Panc1 (cell line): ENCODE measurements at places on chromosomes 1 and 21.

- no peak for DNase-seq
These were observed 110.5 kb upstream of the COA6 start for GRCh38 chr1:234262754-234263105.

DNA sequence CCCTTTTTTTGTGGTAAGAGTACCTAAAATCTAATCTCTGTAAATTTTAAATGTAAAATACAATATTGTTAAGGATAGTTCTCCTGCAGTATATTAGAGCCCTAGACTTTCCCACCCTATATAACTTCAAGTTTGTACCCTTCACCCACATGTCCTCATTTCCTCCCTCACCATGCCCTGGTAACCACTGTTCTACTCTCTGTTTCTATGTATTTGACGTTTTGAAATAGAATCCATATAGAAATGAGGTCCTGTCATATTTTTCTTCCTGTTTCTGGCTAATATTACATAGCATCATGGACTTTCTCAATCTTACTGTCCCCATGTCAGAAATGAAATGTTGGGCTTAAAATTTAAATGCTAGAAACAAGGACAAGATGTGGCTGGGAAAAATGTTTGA is 24.8 kb downstream of the GBP7 start:
- no peak for DNase-seq

GRCh38 chr1:201119206-201120197 is 7.3 kb upstream of the CACNA1S start:
- DNase-seq = no peak

- no peak for DNase-seq
These were observed 97.8 kb upstream of the HNRNPU start for GRCh38 chr1:244962130-244962529.

DNA sequence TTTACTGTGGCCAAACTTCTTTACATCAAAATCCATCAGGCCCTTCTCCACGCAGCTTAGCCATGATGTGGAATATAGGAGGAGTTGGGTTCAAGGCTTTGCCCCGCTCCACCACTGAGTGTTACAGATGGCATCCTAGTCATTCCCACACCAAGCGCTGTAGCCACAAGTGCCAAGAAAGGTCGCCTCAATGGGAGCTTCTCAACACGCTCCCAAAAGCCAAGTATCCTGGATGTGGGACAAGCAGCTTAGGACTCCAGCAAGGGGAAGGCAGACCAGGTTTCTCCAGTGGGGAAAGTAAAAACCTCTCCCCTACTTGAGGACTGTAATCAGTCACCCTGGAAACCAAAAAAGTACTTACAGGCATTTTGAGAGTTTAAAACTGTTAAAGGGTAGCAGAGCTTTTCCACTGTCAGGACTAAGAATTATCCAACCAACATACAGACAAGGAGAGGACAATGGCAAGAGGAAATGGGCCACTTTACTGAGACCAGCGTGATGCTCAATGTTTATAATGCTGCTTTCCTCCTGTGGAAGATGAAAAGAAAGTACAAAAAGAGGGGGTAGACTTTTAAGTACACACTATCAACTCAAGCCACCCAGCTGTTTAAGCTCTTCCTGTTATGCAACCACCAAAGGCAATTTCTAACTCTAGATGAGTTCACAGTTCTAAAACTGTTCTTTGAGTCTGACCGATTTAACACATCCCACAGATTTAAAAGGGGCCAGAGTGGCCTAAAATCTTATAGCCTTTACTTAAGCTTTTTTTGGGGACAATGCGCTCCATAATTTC is 120.7 kb upstream of the KRTAP19-8 start:
- no peak for DNase-seq

DNA sequence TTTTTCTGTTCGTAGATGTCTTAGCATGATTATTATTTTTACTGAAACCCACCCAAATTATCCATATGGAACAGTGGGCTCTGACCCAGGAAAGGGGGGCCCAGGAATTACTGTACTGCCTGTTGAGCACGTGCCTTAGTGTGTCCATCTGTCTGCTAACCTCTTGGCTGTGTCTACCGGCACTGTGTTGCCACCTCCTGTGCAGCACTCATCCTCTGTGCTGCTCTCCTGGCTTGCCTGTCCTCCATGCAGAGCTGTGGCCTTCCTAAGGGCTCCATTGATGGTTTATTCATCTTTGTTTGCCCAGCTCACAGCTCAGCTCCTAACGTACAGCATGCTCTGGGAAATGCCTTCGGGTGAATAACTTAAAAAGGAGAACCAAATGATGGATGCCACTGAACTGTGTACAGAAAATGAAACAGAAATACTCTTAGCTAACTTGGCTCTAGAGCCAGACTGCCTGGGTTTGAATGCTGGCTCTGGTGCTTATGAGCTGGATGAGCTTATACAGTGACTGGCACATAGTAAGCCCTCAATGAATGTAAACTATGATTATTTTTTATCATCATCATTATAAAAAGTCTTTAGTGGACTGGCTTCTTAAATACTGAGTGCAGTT is 11.4 kb upstream of the RPTN start:
- DNase-seq = no peak

- no peak for DNase-seq
These were observed 17.5 kb downstream of the LRRIQ3 start for GRCh38 chr1:74180490-74180889.

DNA sequence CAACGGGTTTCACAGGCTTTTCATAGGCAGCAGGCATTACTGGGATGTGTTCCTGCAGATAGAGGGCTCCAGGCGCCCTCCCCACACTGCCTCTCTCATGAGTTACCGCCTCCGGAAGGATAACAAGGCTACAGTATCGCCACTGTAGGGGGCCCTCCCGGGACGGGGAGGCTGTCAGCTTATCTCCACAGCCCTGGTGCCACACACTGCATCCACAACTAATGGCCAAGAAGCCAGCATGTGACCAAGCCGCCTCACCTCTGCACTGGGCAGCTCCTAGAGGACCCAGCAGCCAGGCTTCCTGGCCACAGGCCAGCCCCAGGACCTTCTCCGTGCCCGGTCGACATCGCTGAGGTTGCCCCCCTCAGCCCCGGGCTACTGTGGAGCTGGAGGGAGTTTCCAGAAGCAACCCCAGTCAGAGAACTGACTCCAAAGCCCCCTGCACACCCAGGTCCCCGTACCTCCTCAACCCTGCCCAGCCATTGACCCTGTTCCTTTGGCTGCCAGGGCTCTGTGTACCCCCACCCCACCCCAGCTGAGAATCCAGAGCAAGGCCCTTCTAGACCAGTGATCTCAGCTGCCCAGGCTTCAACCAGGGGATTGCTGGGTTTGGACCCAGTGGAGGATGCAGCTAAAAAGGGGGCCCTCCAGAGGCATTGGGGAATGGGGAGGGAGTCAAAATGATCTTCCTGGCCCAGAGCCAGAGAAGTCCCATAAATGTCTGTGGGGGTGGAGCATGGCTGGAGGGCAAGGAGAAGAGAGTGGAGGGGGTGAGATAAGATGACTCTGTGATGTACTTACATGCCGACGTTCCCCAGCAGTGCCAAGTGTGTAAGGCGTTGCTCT is 45.0 kb downstream of the NEK2 start:
- no peak for DNase-seq

DNA sequence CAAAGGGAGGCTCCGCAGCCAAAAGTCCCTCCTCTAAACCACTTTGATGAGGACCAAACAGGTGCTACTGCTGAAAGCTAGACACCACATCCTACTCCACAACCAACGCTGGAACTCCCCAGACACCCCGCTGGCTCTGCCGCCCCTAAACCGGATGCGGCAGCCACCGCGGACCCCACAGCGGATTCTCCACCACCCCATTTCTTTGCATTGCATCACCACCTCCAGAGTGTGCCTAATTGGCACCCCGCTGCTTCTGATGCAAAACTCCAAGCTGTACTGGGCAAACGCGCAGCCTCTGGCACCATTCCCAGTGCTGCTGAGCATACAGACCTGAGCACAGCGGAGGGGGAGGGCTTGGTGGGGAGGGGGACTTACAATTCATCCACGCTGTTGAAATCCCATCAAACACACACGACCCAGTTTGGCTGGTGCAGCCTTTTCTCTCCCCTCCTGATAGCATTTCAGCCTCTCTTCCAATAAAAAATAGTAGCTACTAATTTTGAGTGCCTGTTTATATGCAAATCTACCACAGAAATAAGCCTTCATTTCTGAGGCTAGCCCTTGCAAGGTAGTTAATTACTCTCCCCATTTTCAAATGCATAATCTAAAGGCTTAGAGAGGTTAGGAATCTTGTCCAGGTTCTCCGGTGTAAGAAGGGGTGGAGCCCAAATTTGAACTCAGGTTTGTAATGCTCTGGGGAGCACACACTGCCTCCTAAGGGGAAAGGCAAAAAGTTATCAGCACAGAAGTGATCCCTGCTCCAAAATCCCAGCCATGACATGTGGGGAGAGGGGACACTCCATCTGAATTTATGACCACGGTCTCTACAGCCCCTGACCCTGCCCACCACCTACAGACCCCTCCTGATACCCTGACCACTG is 12.2 kb upstream of the RGS16 start:
- no peak for DNase-seq

- DNase-seq = no peak
These were observed 2.2 kb upstream of the HENMT1 start for GRCh38 chr1:108663074-108663473.

DNA sequence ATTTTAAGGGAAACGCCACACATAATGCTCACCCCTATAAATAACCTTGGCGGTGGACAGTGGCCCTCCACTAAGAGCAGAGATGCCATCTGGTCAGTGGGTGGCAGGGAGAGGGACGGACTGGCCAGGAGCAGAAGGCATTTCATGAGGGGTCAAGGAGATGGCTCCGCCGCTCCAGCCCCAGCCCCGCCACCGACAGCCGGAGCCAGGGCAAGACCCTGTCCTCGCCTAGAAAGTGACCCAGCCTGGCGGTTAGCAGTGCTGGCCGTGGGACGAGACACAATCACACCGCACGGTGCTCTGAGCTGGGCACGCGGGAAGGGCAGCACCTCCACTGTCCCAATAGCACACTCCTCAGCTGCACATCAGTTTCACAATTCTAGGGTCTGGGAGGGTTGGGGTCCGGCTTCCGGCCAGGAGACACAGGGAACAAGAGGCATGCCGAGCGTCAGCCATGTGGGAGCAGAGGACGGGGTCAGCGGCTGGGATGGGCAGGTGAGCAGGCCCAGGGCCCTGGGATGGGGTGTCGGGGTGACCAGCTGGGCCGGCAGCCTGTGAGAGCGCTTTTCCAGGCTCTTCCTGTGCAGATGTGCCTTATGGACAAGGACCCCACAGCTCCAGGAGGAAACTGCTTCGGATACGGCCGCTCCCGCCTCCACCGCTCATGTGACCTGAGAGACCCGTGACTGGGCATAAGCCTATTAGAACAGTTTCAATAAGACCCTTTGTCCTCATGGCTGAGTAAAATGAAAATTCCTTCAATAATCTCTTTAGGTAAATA is 5.7 kb downstream of the SLC19A1 start:
- no peak for DNase-seq

DNA sequence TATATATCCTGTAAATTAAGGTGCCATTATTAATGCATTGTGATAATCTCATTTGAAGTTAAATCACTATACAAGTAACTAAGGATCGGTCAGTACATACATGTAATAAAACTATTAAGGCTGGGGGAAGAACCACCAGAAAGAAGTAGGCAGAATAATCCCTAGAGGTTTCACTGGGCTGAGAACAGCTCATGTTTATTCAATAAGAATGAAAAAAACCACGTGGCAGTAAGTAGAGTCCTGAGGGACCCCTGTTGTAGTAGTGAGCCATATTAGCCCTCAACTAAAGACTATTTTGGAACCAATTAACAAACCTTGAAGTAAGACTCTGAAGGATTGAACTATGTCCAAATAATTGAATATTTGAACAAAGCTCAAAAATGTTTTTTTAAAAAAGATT is 46.9 kb upstream of the ADAM30 start:
- no peak for DNase-seq

GRCh38 chr1:53366901-53367502 is 39.1 kb upstream of the LRP8 start:
- no peak for DNase-seq
